AG04449 (cell line): ENCODE measurements at places on chromosomes 2 and 18.

GRCh38 chr2:197601726-197602125 is 73.7 kb downstream of the RFTN2 start:
- no peak for DNase-seq

DNA sequence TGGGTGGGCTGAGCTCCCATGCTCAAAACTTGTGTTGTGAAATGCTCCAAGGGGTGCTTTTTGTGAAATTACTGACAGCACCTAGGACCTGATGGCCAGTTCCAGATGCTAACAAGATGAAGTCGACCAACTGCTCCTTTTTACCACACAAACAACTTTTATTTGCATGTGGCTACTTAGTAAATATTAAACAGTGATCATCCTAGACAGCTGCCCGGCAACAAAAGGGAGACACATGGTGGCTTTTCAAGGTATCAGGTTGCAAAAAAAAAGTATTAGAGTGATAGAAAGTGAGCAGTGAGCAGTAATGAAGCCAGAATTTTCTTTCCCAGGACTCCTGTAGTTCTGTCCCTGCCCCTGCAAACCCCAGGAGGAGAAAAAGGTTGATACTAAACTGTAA is 118.5 kb downstream of the RPIA start:
- DNase-seq, result no peak

DNA sequence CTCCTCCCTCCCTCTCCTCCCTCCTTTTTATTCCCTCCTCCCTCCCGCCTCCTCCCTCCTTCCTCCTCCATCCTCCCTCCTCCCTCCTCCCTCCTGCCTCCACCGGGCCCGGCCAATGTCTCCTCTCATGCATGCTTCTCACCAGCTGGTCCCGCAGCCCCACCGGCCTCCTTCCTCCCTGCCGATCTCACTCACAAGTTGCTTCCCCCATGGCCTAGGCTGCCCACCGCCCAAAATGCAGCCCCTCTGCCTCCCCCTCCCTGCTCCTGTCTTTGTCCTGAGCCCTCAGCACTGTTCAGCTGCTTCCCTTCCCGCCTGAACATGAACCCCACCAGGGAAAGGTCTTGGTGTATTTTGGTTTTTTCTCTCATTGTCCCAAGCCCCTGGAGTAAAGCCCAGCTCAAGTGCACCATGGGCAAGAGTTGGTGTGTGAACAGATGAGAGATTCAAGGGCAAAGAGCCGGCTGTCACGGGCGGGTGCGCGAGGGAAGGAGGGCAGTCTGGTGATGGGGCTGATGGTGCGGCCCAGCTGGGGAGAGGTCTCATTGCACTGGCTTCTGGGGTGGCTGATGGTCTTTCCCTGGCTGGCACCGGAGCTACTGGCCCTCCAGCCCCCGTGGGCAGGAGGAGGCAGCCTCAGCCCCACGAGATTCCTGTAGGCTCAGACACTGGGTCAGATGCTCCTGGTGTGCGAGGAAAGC is 117.6 kb downstream of the TWIST2 start:
- no peak for DNase-seq

- no peak for DNase-seq
Observed at GRCh38 chr2:58030771-58031170, 15.8 kb upstream of the VRK2 start.

DNA sequence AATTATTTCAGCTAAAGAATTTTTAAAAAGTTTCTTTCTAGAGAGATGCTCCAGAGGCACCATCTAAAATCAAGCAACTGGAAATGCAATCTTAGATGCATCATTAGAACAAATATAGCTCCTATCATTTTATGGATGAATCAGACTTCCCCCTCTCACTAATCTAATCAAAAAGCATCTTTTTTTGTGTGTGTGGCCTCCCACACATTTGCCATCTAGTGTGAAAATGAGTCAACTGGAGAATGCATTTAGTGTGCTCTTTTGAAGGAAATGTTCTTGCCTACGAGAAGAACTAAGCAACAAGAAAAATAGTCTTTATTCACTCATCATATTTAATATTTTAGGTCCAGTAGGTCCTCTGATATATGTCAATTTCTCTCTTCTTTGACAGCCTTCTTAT is 39.5 kb upstream of the FIGN start:
- no peak for DNase-seq

GRCh38 chr2:223108351-223109050 is 56.5 kb downstream of the KCNE4 start:
- DNase-seq, result no peak

- DNase-seq, result no peak
Observed at GRCh38 chr2:181850936-181851560, 40.5 kb upstream of the ITPRID2 start.

- DNase-seq, result no peak
Observed at GRCh38 chr2:221517146-221517695, 54.9 kb downstream of the EPHA4 start.

- no peak for DNase-seq
Observed at GRCh38 chr2:204487447-204488229, 57.6 kb upstream of the PARD3B start.

DNA sequence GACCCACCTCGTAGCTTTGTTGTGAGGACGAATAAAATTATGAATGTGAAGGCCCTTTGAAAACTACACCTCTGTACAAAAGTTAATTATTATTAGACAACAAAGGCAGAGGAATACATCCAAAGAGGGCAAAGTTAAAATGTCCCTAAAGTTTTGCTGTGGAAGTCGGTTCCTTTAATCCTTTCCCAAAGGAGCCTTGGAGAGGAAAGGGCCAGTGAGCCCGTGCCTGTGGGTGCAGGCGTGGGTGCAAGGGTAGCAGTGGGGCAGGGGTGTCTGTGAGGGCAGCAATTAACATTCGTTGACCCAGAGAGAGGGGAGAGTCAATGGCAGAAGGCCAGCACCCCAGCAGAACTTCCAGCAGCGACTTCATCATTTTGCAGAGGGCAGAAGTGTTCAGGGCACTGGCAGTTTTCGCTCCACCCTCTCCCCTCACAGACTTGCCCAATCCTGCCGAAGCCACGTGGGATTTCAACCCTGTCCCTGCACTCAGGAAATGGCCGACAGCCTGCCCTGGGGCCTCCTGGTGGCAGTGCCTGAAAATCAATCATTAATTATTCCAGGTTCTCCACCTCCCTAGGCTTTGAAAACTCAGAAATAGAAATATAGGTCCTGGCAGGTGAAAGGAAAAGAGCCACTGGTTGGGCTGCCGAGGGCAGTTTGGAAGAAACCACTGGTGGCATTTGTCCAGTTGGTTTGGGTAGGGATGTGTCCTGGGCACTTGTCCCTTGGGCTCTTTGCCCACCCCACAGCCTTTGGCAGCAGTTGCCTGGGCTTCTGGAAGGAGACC is 4.2 kb upstream of the PAX8 start:
- no peak for DNase-seq

DNA sequence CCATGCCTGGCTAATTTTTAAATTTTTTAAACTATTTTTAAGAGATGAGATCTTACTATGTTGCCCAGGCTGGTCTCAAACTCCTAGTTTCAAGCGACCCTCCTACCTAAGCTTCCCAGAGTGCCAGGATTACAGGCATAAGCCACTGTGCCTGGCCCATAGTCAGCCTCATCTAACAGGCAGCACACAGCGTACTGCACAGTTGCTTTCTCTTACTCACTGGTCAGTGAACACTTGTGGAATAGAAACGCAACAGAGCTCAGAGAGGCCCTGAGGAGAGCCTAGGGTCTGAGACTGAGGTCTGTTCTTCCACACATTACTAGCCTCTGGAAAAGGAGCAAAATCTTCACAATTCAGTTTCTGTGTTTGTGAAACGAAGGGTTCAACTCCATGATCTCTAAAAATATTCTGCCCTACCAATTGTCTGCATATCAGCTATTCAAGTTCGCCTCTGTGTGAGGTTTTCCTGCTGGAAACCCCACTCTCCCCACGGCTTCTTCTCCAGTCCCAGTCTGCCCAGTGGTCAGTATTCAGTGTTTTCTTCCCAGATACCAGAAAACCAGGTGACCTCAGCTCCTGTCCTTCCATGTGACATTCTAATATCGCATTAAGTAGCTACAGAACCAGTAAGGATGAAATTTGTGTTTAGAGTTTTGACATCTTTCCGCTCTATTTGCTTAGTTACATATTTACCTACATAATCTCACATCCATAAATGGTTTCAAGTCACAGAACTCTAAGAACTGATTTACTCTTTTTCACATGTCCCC is 26.6 kb upstream of the SNTG2 start:
- DNase-seq, result no peak

DNA sequence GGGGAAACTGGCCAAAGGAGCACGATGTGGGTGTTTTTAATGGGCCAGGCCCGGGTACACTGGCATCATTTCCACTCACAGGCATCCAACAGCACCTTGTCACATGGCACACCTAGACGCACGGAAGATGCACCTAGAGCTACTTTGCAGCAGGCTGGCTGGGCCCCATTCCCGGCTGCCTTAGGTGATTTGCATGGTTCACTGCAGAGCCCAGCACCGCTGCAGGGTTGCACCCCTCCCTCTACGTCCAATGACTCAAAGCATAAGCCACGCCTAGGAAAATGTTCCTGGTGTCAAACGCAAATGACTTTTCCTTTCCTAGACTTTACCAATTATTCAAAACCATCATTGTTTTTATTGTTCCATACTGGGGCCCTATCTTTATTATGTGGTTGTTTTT is 222.9 kb downstream of the EIPR1 start:
- no peak for DNase-seq
